ENCODE measurements at places on chromosomes 4 and X.

GRCh38 chr4:74258963-74259362 is 49.3 kb upstream of the EPGN start:
- DNase-seq = no peak

GRCh38 chrX:74779175-74779574 is 146.1 kb downstream of the NEXMIF start:
- no peak for DNase-seq

DNA sequence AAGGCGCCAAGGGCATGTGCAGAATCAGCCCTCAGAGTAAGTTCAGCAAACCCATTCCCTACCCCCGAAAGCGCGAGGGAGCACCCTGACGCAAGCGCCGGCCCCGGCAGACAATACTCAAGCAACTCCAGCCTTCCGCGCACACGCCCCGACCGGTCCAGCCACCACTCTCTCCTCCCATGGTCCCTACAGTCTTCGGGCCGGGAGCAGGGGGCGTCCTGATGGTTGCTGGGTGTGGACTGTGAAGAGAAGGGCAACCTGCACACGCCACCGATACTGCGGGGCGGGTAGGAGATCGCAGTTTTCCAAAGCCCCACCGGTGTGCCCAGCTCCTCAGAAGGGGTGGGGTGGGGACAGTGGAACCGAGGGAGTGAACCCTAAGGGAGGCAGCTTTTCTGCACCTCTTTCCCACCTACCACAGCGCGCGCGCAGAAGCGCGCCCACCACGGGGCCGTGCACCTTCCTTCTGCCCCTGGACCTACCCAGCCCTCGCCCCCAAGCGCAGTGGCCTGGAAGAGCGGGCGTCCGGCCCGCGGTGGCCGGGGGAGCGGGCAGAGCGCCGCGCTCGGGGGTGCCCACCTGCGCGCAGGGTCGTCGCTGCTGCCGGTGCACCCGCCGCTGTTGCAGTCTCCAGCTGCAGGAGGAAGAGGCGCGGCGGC is 650.2 kb upstream of the DIPK2B start:
- no peak for DNase-seq

GRCh38 chr4:121728066-121728465 is 31.3 kb upstream of the ANXA5 start:
- DNase-seq = no peak
